Activated CD4-positive, alpha-beta T cell treated with anti-CD3 and anti-CD28 coated beads, Interleukin-2, amount 50 U/mL, for 1 hour (primary cell): ENCODE measurements at places on chromosomes 7 and 10.

- DNase-seq: no peak
Observed at GRCh38 chr7:106618480-106618879, 42.5 kb downstream of the CCDC71L start.

DNA sequence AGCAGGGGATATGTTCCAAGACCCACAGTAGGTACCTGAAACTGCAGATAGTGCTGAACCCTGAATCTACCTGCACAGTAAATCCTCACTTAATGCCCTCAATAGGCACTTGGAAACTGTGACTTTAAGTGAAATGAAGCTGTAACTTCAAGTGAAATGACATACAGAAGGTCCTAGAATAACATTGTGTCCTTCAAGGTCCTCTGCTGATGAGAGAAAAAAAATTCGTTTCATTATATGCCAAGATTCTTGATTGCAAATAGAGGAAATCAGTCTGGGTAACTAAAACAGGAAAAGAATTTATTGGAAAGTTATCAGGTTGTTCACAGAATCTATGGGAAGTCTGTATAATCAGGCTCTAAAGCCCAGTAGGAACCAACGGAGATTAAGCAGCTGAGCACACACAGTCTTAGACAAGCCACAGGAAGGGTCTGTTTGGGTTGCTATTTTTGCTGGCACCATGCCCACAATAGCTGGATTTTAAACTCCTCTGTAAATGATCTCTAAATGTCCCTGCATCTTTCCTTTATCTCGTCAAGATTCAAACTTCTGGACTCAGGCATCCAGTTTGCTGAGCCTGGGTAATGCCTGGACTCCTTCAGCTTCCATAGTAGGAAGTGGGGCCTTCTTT lies 57.5 kb downstream of the EXOC4 start:
- no peak for DNase-seq

GRCh38 chr10:130493021-130493420 lies 356.8 kb downstream of the GLRX3 start:
- no peak for DNase-seq

DNA sequence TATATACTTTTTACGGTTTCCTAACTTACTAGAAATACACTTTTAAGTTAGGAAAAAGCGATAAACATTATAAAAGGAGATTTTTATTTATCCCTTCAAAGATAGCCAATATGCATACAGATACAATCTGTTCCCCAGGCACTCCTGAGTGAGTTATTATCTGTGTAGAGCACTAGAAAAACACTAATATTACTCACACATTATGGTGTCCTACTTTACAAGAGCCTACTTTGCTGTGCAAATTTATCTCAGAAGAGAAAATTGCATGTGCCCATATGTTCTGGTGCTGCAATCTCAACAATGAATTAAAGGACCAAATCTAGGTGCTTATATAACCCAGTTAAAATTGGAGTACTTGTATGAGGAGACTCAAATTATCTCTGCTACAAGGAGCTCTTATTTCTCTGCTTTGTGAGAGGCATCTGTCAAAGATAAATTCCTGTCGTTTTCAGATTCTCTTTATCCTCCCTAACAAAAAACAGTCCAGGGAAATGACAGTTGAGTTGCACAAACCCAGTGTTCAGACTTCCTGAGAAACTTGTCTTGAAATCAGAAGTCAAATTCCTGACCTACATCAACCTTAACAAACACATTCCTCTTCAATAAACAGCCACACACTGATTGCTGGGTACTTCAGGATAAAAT lies 28.9 kb downstream of the CPA1 start:
- no peak for DNase-seq

- no peak for DNase-seq
Observed at GRCh38 chr10:9814285-9814864, 1203.3 kb upstream of the CELF2 start.

- no peak for DNase-seq
Observed at GRCh38 chr7:64775289-64775688, 18.9 kb upstream of the ZNF138 start.

- no peak for DNase-seq
Observed at GRCh38 chr7:153920126-153920525, 132.1 kb upstream of the DPP6 start.

DNA sequence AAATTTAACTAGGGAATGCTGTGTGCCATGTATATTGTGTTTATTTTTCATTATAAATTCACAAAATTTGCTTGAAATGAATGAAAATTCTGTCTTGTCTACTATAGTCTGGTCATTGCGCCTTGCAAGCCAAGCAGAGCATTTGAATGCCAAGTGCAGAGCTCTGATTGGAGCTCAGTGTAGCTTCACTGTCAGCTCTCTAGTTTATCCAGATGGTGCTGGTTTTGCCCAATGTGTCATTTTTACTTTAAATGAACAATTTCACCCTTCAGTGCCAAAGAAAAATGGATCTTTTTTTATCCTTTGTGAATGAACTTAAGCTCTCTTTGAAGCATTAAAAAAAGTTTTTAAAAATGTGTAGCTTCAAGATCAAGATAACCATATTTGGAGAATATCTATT lies 225.6 kb upstream of the CACNA2D1 start:
- DNase-seq: no peak

GRCh38 chr10:18556522-18557147 lies 94.8 kb downstream of the NSUN6 start:
- DNase-seq: no peak
